ENCODE measurements at places on chromosomes 4 and X.
A peak's percentile ranks its signal among the peaks of the same experiment; 100 is the strongest.

GRCh38 chr4:162837241-162837640 is 329.4 kb downstream of the NAF1 start:
- DNase-seq = no peak

- no peak for DNase-seq
Measured at GRCh38 chr4:40325406-40326019, 9.6 kb upstream of the CHRNA9 start.

DNA sequence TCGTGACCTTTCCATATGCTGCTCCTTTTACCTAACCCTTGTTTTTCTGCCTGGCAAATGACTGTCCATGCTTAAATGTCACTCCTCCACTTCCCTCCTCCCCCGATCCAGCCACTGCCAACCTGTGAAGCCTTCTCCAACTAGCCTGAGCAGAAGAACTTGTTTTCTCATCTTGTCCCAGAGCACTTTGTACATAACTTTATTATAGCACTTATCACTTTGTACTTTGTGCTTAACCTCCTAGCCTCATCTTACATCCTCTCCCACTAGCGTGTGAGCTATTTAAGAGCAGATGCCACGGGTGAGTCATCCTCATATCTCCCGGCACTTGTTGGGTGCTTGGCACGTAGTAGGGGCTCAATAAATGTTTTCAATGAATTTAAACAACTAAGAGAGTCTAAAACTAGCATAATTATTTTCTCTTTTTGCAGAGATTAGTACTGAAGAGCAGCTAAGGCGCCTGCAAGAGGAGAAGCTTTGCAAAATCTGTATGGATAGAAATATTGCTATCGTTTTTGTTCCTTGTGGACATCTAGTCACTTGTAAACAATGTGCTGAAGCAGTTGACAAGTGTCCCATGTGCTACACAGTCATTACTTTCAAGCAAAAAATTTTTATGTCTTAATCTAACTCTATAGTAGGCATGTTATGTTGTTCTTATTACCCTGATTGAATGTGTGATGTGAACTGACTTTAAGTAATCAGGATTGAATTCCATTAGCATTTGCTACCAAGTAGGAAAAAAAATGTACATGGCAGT is 46.9 kb downstream of the XIAP start:
- no peak for DNase-seq

DNA sequence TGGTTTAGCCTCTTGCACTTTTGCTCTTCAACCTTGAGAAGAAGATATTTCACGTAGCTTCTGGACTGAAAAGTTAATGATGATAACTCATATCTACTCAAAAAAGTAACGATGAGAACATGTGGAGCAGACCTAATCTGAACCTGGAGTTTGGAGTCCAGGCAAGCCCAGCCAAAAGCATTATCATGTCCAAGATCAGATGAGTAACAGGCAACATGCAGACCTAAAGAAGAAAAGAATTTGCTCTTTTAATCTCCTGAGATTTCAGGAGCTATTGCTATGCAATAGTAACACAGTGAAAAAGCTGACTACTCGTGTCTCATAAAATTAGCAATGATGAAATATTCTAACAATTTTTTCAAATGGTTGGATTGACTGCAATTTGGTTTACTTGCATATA is 21.8 kb upstream of the PPA2 start:
- no peak for DNase-seq

DNA sequence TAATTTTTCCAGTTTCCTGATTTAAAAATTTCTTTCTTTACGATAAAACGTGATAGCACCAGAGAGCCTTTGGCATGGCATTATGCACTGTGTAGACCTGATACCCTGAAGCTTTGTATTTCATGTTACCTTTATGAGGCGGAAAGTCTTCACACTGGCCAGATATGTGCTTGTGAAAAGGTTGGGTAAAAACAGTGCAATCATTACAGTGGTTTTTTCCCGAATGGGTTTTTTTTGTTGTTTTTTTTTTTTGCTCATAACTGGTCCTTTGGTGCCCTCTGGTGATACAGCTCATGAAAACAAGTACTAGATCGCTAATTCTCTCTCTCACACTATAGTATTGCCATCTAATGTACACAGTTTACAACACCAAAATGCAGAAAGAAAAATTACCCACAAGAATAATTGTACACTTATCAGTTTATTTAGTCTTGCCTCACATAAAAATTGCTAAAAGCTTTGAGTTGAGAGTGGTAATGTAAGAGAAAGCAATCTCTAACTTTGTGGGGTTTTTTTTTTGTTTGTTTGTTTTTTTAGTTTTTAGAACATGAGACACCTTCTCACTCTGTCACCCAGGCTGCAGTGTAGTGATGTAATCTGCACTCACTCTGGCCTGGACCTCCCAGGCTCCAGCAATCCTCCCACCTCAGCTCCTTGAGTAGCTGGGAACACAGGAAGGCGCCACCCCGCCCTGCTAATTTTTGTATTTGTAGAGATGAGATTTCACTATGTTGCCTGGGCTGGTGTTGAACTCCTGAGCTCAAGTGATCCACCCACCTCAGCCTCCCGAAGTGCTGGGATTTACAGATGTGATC is 21.3 kb downstream of the SPCS3 start:
- DNase-seq = no peak

- no peak for DNase-seq
Measured at GRCh38 chr4:179110356-179110755, 1668.1 kb upstream of the AGA start.

DNA sequence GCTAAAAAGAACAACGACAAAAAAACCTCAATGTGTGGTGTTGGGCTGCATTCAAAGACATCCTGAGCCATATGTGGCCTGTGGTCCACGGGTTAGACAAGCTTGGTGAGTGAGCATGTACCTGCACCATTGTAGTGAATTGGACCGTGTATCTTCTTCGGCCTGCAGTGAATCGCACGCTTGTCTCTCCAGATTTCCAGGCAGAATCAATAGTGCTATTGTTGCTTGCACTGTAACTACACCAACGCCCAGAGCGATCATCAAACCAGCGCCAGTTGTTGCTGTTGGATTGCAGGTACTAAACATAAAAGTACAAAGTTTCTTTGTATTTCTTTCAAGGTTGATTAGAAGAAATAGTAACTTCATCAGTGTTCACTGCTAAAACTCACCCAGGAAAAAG is 101.6 kb downstream of the HUWE1 start:
- no peak for DNase-seq

GRCh38 chrX:51494409-51494808 is 2.0 kb downstream of the NUDT11 start:
- no peak for DNase-seq

- no peak for DNase-seq
Measured at GRCh38 chr4:86730310-86730709, 118.9 kb downstream of the SLC10A6 start.

GRCh38 chr4:156968479-156968984 is 3.1 kb downstream of the PDGFC start:
- no peak for DNase-seq

- no peak for DNase-seq
Measured at GRCh38 chrX:18428006-18428405, 2.6 kb downstream of the CDKL5 start.

GRCh38 chr4:88158038-88158488 is 376 bp downstream of the ABCG2 start:
- DNase-seq = no peak

DNA sequence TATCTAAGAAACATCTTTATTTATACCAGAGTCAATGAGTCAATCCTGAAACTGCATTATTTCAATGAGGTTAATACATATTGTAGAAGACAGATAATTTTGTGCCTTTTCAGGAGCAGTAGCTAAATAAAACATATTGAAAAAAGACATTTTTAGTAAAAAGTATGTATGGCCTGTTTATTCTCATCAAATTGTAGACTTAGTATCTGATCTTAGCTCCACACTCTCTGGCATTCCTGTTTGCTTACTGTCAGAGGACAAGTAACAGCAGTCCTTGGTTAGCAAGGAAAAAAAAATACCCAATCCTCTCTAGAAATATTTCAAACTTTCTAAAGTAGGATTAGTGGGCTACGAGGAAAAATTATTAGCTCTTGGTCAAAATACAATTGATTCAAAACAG is 50.5 kb upstream of the GUCY1A1 start:
- DNase-seq = no peak

- no peak for DNase-seq
Measured at GRCh38 chr4:83618431-83618830, 82.5 kb downstream of the GPAT3 start.

DNA sequence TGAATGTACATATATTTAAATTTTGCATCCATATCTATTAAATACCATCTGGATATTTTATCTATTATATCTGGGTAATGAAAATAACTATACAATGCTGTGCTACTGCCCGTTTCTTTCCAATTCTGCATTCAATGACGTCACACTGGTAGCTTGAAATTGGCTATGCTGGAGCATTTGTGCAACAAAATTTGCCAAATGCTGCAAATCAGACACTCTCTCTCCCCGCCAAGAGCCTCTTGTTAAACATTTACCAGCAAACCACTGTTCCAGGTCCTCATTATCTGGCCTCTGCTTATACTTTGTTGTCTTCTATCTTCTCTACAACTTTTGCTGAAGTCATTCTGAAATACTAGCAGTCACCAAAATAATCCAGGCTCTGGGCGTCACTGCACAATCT is 938.4 kb upstream of the FTHL17 start:
- no peak for DNase-seq

GRCh38 chr4:21290562-21290961 is 590.3 kb downstream of the PACRGL start:
- no peak for DNase-seq

- no peak for DNase-seq
Measured at GRCh38 chr4:154467886-154468285, 23.7 kb downstream of the DCHS2 start.

GRCh38 chr4:1808851-1809753 is 16.0 kb downstream of the FGFR3 start:
- no peak for DNase-seq

DNA sequence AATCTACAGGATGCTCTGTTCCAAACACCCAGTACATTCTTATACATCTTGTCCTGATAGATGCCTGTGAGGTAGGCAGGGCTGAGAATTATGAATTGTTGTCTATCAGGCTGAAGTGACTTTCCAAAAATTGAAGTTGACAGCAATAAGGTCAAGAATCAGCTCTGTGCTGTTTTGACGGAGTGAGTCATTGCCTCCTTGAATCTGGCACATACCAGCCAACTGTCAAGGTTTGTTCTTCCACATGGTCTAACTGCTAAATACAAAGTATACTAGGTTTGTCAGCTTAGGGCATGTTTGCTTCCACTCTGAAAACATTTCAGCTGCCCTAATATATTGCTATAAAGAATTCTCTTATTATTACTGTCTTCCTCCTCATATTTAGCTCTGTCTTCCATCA is 32.3 kb downstream of the SH3RF1 start:
- DNase-seq = no peak

- DNase-seq = peak; percentile 8
Measured at GRCh38 chr4:145098675-145099037, 545 bp downstream of the ABCE1 start.

DNA sequence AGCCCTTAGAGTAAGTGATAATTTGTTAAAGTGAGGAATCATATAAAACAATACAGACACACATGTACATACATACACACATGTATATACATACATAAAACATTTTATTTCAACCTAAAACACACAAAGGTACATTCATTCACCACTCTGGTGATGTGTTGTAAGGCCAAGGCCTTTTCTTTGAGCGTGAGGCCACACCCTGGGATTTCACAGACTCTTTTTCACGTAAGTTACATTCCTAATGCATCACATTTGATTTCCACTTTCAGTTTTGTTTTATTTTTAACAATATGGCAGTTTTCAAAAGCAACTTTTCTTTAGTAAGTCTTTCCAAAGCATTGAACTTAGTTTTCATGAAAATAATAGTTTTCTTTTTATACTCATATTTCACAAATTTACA is 170.7 kb downstream of the COL4A6 start:
- DNase-seq = no peak

GRCh38 chr4:25818876-25819275 is 43.9 kb downstream of the SEL1L3 start:
- no peak for DNase-seq

DNA sequence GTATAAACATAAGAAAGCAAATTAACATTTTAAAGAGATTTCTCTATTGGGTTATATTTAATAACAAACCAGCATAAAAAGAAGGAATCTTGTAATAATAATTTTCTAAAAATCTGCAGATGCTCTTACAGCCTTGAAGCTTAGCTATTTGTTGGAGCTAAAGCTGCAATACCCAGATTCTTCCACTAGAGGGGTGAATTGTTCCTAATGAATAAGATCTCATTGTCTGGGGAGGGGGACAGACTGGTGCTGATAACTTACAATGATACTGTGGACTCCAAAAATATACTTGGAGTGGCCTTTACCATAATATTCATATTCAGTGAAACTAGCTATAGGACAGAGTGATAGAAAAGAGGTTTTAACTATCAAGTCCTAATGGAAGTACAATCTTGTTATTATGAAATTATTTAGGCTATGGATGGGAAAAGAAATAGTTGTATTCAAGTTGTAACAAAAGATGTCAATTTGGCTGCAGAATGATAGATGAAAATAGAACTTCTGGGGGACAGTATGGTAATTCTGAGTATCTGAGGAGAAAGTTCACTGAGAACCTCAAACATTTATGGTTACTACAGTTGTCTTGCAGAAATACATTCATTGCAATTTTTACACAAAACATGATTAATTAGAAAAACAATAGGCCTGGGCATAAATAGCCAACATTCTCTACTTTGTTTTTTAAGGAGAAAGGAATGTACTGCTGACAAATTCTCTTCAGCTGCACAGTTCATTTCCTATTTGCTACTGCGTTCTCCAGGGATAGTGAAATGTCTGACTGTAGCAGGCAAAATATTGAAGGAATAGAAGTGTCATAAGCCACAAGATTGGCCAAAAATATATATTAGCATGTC is 443.3 kb downstream of the GBA3 start:
- no peak for DNase-seq

GRCh38 chr4:123351713-123352112 is 44.9 kb upstream of the SPRY1 start:
- no peak for DNase-seq

GRCh38 chr4:39846120-39846519 is 131.6 kb downstream of the PDS5A start:
- DNase-seq = no peak

GRCh38 chr4:113141901-113142346 is 92.5 kb downstream of the ANK2 start:
- no peak for DNase-seq

GRCh38 chr4:30836231-30836630 is 116.1 kb downstream of the PCDH7 start:
- DNase-seq = no peak

GRCh38 chr4:95522682-95523530 is 25.9 kb downstream of the UNC5C start:
- no peak for DNase-seq

GRCh38 chrX:2794336-2794735 is 34.4 kb upstream of the GYG2 start:
- no peak for DNase-seq

GRCh38 chr4:118268780-118269179 is 84.0 kb downstream of the PRSS12 start:
- DNase-seq = no peak

Data from stimulated activated CD4-positive, alpha-beta T cell treated with anti-CD3 and anti-CD28 coated beads, Interleukin-15, amount 100 ng/mL, for 1 hour (primary cell).